ENCODE measurements at places on chromosomes 16 and 17. TPM values are rescaled to one million over a fixed set of nuclear protein-coding genes. Genes with fewer than 3 reads are reported as not detected.

GRCh38 chr17:14359163-14360020 is 58.5 kb downstream of the HS3ST3B1 start:
- DNase-seq: no peak

Gene KRTAP4-9
- not detected for polyA plus RNA-seq

DNA sequence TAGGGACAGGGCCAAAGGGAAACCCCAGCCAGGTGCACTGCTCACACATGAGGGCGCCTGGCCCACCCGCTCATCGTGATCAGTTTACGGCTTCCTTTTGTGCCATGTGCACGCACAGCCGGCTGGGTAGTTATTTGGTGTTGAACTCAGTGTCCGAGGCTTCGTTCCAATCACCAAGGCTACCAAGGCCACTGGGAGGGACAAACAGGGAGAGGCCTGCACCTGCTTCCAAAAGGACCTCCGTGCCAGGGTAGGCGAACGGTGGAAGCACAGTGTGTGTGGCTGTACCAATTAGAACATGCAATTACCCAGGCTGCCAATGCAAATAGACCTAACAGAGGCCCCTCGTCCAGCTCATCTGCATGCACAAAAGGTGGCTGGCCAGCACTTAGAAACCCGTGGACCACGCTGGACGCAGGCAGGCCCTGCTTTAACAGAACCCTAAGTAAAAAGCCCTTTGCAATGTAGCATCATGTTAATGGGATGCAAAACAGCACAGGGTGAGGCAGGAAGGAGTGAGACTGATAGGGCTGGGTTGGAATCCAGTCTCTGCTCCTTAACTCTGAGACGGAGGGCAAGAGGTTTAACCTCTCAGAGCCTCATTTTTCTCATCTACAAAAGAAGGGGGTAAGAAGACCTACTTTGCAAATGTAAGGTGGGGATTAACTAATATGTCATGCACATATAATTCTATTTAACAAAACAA is 204.0 kb downstream of the XYLT1 start:
- no peak for DNase-seq

GRCh38 chr16:66483689-66484452 is 56.8 kb downstream of the BEAN1 start:
- DNase-seq: peak; percentile 65

GRCh38 chr16:80142281-80142680 is 398.5 kb upstream of the DYNLRB2 start:
- no peak for DNase-seq

Gene CD300E
- polyA plus RNA-seq: 0.41 TPM

DNA sequence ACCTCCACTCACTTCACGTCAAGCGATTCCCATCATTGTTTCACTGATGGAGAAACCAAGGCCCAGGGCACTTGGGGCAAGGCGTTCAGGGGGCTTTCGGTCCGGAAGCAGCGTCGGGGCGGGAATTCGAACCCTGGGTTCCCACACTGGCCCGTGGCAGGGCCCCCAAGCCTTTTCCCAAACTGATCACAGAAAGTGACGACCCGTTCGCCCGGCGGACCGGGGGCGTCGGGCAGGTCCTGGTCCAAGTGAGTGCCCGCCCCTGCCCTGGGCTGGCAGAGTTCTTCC is 856 bp upstream of the MON1B start:
- no peak for DNase-seq

Gene KRTAP1-1
- not detected for polyA plus RNA-seq

- no peak for DNase-seq
Observed at GRCh38 chr17:67773246-67773645, 52.1 kb upstream of the BPTF start.

DNA sequence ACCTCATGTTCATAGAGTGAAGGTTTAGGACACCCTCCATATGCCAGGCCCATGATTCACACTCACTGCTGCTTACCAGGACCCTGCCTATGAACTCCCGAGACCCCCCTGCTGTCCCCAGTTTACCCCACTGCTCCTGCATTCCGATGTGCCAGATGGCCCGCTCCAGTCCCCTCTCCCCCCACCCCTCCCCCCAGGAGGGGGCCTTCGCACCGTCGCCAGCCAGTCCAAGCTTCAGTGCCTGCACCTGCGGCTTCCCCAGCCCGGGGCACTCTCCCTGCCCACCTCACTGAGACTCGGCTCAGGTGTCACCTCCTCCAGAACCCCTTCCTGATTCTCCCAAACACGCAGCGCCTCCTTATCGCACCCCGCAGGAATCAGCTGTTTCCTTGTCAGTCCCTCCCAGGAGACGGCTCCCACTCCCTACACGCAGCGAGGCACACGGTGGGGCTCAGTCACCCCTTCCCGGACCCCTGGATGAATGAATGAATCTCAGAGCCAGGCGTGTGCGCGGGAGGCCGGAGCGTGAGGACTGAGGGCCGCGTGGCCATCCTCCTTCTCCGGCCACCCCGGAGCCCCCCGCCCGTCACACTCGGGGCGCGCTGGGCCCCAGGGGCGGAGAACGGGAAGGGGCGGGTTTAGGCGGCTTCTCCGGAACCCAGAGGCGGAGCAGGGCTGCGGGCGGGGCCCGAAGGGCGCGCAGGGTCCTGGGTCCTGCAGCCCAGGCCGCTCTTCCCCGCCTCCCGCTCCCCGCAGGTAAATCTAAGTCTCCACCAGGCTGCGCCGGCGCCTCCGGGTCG is 1.6 kb downstream of the MYO1C start:
- DNase-seq: no peak

DNA sequence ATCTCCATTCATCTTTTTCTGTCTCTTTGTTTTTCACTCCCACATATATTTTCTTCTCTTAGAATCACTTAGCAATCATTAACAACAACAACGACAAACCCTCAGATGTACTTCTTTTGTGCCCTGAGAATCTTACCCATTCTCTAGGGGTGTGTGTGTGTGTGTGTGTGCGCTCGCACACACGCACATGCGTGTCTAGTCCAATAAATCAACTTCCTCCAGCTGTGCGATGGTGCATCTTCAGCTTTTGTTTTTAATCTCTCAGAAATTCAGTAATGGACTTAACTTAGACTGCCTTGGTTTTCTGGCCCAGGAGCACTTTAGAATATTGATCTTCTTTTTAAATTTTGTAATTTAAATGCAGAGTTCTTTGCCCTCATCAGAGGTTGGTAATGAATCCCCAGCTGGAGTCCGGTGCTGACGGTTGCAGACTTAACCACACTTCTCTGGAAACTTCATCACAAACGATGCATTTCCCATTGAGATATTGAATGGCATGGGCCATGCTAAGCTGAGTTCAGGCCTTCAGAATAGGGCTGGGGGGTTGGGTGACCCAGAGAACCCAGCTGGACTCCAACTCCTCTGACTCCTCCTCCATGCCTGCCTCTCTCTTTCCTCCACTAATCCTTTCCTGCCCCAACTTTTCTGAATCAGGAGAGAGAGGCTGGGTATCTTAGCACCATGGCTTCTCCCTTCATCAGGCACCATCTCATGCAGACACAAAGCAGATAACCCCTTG is 193.9 kb downstream of the ZNF18 start:
- DNase-seq: no peak

DNA sequence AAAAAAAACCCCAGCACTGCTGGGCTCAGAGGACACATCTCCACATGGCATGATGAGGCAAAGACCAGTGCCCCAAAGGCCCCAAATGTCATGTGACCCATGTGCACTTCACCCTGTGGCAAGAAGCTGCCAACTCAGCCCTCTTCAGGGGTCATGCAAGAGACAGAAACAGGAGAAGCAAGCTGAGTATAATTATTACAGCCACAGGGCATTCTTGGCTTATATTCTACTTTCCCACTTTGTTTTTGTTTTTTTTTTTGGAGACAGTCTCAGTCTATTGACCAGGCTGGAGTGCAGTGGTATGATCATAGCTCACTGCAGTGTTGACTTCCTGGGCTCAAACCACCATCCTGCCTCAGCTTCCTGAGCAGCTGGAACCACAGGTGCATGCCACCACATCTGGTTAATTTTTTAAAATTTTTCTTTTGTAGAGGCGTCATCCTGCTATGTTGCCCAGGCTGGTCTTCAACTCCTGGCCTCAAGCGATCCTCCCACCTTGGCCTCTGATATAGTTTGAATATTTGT is 32.7 kb upstream of the LITAF start:
- no peak for DNase-seq

GRCh38 chr17:76414334-76415295 is 30.2 kb downstream of the SPHK1 start:
- peak; percentile 84 for DNase-seq

Gene KRT36
- not detected for polyA plus RNA-seq
